Stimulated activated CD8-positive, alpha-beta memory T cell treated with anti-CD3 and anti-CD28 coated beads, Interleukin-4, amount 100 ng/mL, for 1 hour (primary cell): ENCODE measurements at places on chromosomes 2 and 18.

- no peak for DNase-seq
Observed at GRCh38 chr2:240467149-240467642, 31.7 kb downstream of the GPC1 start.

- DNase-seq = no peak
Observed at GRCh38 chr2:160608599-160608998, 115.0 kb upstream of the RBMS1 start.

GRCh38 chr2:20621366-20622295, 29.3 kb downstream of the HS1BP3 start:
- DNase-seq = no peak

DNA sequence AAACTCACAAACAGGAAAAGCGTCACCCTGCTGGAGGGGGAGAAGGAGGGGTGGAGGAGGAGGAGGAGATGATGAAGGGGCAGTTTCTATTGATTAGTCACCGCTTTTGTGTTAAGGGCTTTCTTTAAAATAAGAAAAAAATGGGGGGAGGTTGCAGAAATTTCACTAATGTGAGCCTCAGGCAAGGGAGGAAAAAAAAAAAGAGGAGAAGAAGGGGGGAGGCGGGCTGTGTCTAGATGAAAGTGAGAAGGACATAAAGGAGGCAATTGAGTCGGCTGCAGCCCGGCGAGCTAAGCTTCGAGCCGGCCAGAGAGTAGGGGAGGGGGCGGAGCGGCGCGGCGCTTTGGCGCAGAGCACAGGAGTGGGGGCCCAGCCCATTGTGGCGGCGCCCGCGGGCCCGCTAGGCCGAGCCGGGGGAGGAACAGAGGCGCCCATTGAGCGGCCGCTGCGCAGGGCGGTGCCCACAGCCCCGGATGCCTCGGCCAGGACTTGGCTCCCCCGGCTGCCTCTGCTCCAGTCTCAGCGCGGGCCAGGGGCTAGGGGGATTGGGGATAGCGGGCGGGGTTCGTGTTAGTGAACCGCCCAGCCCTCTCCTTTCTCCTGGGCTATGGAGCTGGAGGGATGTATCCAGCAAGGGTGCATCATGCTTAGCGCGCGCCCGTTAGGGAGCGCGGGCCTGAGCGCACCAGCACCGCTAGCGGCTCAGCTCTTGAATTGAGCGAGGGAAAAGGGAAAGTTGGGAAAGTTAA, 7.9 kb downstream of the PAX3 start:
- no peak for DNase-seq

DNA sequence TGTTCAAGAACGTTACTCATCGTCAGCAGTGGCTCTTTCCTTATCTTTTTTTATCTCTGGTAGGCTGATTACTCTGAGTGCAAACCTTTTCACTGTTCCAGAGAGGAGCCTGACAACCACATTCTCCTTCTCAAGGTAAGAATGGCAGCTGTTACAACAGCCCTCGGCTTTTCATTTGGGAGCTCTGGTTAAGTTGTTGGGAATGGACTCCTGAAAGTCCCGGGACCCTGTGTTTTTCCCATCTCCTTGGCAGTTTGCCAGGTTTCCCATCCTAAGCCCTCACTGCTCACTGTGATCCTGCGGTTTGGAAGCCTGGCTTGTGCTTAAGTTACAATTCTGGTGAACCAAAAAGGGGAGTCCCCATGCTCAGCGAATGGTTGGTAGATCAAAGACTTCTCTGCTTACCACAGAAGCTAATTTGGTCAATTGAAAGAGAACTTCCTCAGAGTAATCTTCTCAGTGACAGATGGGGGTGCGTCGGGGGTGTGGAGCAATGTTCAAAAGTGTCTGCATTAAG, 122.3 kb downstream of the LYPD6B start:
- DNase-seq = no peak

DNA sequence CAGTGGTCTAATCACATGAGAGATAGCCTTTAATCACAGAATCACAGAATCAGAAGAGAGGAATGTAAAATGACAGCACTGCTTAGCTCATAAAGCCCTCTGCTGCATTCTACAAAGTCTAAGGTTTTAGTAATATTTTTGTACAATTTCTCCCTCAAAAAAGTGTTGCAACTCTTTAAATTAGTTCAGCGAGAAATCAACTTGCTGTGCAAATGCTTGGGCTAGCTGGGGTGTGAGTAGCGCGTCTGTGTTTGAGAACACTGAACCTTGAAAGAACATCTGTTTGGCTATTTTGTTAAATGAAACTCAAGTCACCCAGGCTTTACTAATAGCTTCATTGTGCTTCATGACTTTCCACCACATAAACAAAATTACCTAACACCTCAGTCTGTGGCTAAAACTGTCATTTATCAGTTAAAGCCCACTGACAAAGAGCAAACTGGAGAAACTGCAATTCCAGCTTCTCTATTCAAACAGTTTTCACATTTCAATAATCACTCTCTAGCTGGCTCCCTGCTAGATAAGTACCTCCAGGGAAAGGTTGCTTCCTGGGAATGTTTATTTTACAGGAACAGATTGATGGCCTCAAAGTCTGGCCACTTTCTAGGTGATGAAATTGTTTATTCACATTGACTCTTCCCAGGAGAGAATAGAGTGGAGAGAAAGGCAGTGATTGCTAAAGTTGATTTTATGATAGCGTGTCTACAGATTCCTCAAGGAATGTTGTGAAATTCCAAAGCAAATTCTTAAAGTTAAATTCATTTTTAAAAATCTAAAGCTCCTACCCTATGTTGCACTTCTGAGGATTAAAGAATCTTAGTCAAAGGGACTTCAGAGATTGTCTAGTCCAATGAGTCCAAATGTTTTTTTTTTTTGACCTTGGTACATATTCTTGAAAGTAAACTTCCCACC, 36.0 kb upstream of the STAT1 start:
- DNase-seq = no peak

DNA sequence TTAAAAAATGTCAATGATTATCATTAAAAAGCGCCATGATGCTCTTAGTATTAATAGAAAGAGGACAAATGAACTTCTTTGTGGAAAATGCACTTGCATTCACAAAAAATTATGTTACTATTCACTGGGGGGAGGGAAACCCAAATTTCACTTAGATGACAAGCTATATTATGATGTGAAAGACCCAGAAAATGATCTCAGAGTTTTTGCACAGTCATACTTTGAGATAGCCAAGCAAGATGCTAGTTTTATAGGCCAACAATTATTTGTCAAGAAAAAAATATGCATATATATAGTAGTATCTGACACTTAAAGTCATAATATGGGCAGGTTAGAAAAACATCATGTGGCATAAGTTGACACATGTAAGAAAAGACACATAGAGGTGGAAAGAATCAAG, 31.6 kb downstream of the COL5A2 start:
- DNase-seq = no peak

GRCh38 chr2:150860301-150860700, 372.8 kb upstream of the RND3 start:
- no peak for DNase-seq
